Left lung (tissue), 14 donors: ENCODE measurements at places on chromosomes 3 and 15. TPM values are rescaled to one million over a fixed set of nuclear protein-coding genes. Genes with fewer than 3 reads are reported as not detected.

The MCF2L2 gene
- 3.3 TPM for polyA plus RNA-seq

The FBXO22 gene
- polyA plus RNA-seq, result 37.5 TPM

The ZNF385D gene
- polyA plus RNA-seq, result 15.3 TPM

The CMTM8 gene
- 12.0 TPM for polyA plus RNA-seq

The SERINC4 gene
- polyA plus RNA-seq, result 0.31 TPM

The RSRC1 gene
- polyA plus RNA-seq, result 30.0 TPM
